ENCODE measurements at places on chromosomes 1 and 21.

GRCh38 chr1:37556712-37557196 lies at the start of gene DNALI1:
Gene DNALI1 (plus strand): TSS chr1:37556940. CDS start chr1:37556995, 55 bp downstream.
- peak; percentile 52 for DNase-seq

DNA sequence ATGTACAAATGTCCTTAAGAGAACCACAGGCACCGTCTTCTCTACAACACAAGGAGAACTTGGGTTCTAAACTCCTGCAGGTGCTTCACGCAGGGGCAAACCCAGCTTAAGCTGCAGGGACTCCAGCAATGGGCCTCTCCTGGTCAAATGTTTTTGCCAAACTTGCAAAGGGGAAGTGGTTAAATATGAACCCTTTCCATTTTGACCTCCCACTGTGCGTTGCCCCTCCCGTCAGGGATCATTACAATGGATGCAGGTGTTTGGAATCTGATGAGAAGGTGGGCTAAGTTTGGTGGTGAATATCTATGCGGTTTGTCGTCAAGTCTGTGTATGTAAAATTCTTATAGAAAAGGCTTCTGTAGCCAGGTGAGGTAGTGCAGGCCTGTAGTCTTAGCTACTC lies 29.1 kb upstream of the SLC25A33 start:
- no peak for DNase-seq

DNA sequence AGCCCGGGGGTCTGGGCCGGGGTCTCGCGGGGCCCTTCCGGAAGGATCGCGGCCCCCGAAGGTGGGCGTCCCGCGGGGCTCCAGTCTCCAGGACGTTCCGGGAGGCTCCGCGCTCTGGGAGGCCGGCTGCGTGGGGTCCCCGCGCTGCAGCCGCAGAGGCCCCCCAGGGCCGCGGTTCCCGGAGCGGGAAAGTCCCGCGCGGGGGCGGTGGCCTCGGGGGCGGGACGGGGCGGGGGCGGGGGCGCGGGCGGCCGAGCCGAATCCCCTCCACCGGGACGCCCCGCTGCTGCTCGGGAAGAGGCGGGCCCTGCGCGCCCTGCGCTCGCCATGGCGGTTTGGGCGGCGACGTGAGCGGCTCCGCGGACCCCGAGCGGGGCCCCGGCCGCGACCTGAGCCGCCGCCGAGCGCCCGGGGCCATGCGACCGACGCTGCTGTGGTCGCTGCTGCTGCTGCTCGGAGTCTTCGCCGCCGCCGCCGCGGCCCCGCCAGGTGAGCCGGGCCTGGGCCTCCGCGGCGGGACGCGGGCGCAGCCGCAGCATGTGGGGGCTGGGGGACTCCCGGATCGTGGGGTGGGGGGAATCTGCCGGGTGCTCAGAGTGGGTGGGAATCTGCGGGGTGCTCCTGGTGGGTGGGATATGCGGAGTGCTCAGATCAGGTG lies at the start of gene IFNGR2:
Gene IFNGR2, plus strand, starts transcription at position 286 of the 658 bp plus-strand sequence. Its CDS starts 131 bp downstream, at position 417.
- DNase-seq, result peak; percentile 14

DNA sequence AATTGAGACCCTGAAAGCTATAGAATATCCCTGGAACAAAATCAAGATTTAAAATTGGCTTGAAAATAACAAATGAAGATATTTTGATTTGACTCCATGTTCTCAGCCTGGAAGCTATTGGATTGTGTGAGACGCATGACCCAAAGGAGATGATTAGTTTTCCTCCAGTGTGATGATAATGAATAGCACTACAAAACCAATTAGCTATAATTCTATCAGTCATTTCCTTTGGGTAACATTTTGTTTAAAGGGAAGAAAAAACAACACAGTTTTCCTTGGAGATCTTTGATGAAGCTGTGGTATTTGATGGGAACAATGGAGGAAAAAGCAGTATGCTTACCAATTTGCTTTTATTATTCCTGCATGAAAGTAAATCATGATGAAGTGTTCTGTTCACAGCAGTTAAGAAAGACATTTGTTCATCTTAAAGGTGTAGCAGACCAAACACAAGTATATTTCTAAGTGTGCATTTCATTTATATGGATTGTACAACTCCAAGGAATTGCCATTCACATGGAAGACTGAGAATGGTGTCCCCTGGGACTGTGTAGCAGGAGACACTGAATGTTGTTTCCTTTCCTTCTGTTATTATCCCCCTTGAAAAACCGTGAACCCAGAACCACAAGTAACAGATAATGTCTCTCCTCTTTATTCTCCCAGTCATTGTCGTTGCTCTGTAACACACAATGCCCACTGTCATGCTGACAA lies 111.4 kb downstream of the CACHD1 start:
- DNase-seq, result no peak

DNA sequence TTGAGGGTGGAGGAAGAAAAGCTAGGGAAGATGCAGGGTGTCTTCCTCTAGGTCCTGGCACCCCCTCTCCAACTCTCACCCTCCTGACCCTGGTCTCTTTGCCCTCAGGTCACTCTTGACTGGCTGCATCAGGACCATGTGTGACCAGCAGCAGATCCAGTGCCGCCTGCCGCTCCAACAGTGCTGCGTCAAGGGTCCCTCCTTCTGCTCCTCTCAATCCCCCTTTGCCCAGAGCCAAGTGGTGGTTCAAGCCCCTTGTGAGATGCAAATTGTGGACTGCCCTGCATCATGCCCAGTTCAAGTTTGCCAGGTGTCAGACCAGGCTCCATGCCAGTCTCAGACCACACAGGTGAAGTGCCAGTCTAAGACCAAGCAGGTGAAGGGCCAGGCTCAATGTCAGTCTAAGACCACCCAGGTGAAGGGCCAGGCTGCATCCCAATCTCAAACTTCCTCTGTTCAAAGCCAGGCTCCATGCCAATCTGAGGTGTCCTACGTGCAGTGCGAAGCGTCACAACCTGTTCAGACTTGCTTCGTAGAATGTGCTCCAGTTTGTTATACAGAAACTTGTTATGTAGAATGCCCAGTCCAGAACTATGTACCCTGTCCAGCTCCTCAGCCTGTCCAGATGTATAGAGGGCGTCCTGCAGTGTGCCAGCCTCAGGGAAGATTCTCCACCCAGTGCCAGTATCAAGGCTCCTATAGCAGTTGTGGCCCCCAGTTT lies 1.8 kb downstream of the KPRP start:
- no peak for DNase-seq

DNA sequence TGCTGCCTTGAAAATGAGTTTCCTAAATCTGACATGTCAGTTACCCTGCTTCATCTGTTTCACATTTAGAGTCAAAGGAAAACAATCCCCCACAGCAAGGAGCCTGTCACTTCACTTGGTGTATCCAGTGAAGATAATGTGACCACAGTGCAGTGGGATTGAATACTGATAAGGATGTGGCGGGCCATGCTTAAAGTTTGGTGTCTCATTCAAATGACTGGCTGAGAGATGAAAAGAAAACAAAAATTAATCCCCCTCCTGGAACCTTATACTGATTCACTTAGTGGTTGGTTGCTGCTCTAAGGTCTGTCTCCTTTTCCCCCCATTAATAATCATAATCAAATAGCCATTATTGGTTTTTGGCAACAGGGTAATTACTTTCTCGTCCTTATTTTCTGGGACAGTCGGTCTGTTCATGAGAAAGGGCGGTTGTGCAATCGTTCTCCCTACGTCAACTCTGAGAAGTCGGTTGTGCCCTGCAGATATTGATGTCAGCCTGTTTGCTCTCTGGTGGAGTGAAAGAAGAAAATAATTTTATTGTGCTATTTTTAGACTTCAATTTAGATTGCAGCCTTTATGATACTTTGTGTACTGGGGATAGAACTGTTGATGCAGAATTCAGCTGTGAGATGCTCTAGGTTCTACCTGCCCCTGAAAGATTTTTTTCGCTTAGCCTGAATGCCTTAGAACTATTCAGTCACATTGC lies 360.2 kb downstream of the DISC1 start:
- DNase-seq, result no peak

- DNase-seq, result peak; percentile 68
These were observed 13.5 kb upstream of the SLC19A1 start for GRCh38 chr21:45555557-45556301.

Measured in hippocampal formation (tissue), 2 donors.